ENCODE measurements at places on chromosomes 5 and 9.
A peak's percentile ranks its signal among the peaks of the same experiment; 100 is the strongest.

GRCh38 chr9:82284758-82285157 lies 296.2 kb downstream of the SPATA31D1 start:
- DNase-seq: no peak

DNA sequence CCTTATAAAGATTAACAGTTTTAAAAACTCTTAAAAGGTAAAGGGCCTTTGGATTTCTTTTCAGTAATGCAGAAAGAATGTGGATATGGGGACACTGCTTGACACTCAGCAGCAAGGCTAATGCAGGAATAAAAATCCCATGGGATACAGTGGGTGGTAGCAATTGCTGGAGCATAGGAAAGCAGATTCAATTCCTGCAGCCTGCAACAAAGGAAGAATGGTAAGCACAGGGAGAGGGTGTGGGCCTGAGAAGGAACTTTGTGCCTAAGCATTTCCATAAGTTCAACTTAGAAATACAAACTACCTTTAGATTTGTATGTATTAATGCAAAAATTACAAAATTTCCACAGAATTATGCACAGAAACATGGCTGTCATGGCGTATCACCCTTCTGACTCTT lies 65.8 kb upstream of the CDK5RAP2 start:
- DNase-seq: no peak

GRCh38 chr9:83920469-83920926 lies 734 bp downstream of the KIF27 start:
- DNase-seq: peak; percentile 10

DNA sequence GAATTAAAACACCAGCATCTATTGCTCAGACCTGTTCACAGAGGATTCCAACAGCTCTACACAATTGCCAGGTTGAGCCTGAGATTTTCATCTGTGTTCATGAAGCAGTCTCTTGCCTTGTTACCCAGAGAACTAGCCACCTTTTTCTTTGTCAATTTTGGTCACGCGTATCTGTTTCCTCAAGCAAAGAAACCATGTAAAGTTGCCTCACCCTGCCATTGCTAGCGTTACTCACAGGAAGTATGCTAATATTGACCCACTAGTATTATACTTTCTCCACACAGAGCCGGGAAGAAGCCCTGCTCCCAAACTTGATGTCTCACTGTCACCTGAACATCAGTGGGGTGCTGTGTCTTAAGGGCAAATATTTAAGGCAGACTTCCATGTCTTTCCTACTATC lies 168.5 kb downstream of the PLPPR1 start:
- DNase-seq: no peak

DNA sequence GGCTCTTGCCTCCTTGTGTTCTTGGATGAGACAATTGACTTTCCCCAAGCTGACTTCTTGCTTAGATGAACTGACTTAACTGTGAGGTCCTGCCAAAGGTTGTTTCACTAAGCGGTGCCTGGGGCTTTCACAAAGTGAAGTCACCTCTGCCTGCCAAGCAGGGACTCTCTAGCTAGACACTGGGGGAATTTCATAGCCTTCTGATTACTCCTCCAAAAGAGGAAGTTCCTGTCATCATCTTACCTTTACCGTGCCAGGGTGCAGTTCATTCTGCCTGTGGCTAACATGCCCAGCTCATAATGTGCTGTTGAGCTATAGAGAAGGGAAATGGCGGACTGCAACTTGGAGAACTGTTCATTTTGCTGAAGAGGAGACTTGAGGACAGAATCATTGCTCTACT lies 472.0 kb upstream of the WWC1 start:
- DNase-seq: no peak

DNA sequence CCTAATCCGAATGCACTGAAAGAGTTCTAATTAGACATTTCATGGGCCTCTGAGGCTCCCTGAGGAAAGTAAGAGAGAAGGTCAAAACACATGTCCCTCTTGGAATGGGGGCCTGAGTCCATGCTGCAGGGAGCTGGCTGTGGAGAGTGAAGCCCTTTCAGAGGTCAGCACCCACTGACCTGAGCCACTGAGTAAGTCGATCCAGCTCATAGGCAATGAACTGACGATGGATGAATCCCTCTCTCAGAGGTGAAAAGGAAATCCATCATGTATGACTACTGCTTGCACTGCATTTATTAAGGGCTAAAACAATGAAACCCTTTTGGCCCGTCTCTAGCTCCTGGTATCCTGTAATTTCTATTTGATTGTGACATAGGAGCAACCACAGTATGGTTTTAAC lies 288.9 kb upstream of the VLDLR start:
- no peak for DNase-seq

- DNase-seq: no peak
Measured at GRCh38 chr9:105854026-105854782, 159.9 kb downstream of the TMEM38B start.

- peak; percentile 43 for DNase-seq
Measured at GRCh38 chr5:173029499-173029921, 26.6 kb upstream of the CREBRF start.

DNA sequence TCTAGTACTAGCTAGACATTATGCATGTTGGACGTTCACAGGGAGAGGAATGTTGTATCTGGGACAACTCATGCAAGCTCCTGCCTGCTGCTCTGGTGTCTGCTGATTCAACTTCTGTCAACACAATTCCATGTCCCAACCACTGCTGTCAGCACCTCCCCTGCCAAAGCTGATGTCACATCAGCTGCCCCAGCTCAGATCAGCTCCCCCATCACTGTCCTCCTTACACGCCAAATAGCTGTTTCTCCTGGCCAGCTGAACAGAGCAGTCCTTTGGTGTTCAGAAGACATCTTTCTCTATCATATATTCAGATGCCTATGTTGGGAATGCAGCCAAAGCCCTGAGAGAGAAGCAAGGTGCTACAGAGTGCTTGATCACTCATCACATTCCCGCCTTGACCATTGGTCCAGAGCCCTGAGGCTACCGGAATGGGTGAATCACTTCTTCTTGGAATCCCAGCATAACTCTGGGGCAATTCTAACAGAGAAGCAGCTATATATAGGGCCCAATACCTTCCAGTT lies 223.3 kb downstream of the SEC61B start:
- no peak for DNase-seq

DNA sequence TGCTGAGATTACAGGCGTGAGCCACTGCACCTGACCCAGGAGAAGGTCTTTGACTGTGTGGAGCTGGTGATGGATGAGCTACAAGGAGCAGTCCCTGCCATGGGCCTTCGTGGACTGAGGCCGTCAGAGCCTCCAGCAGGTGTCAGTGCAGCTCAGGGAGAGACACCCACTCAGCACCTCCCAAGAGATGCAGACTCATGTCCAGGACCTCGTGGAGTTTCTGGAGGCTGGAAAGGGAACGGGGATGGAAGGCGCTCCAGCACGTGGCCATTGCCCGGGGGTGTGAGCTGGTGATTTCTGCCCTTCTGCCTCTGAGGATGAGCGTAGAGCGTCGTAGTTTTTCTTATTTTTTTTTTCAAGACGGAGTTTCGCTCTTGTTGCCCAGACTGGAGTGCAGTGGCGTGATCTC lies 9.5 kb downstream of the TOR4A start:
- peak; percentile 65 for DNase-seq

GRCh38 chr9:93183663-93184431 lies at the start of gene WNK2:
Gene WNK2 (plus strand): TSS chr9:93184139. CDS start chr9:93184930, 791 bp downstream.
- peak; percentile 17 for DNase-seq

GRCh38 chr9:137383081-137383783 lies 39.7 kb downstream of the EXD3 start:
- peak; percentile 11 for DNase-seq

- DNase-seq: no peak
Measured at GRCh38 chr9:14730461-14730898, 7.9 kb upstream of the CER1 start.

DNA sequence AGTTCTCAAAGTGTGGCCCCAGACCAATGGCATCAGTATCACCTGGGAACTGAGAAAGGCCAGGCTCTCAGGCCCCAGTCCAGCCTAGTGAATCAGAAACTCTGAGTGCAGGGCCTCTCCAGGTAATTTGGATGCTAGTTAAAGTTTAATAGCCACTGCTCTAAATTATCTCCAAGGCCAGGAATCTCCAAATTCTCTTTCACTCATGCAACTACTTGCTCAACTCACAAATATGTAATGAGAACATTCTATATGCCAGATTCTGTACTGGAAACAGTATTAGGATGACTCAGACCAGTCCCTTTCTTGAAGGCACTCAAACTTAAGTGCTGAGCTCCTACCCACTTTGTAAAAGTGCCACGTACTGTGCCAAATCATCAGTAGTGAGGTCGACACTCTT lies 84.6 kb downstream of the PAPPA start:
- no peak for DNase-seq

DNA sequence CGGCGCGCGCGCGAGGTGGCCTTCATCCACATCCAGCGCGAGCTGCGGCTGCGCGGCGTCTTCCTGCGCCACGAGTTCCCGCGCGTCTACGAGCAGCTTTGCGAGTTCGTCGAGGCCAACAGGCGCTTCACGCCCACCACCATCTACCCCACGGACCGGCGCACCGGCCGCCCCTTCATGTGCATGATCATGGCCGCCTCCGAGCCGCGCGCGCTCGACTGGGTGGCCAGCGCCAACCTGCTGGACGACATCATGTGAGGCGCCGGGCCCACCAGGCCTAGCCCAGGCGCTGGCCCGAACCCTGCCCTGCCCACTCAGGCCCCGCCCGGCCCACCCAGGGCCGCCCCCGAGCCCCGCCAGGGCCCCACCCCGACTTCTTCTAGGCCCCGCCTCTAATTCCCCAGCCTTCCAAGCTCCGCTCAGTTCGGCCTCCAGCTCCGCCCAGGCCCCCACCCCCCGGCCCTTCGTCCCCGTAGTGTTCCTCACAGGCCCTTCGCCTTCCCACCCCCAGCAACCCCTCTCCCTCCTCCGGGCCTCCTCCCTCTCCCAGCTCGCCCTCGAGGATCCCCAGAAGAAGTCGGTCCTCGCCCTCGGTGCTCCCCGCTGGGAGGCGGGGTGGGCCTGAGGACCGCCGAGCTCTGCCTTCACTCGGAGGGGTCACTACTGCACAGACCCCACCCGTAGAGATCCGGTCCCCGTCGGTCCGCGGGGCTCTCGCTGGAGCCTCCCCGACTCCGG lies 2.0 kb upstream of the PHPT1 start:
- peak; percentile 68 for DNase-seq

- no peak for DNase-seq
Measured at GRCh38 chr5:52893105-52893504, 96.0 kb upstream of the ITGA2 start.

DNA sequence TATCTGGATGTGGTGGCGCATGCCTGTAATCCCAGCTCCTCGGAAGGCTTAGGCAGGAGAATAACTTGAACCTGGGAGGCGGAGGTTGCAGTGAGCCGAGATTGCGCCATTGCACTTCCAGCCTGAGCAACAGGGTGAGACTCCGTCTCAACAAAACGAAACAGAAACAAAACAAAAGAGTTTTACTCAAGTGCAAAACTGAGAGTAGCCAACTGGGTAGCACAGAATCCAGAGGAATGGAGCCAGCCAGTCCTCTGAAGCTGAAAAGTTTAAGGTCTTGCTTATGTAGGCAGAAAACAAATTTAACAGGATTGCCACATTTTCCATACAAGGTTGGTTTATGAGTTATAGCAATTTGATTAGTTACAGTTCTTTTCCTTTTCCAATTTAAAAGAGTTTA lies 32.0 kb downstream of the SPIN1 start:
- no peak for DNase-seq

GRCh38 chr9:109771087-109771486 lies 8.9 kb upstream of the PALM2AKAP2 start:
- DNase-seq: no peak

DNA sequence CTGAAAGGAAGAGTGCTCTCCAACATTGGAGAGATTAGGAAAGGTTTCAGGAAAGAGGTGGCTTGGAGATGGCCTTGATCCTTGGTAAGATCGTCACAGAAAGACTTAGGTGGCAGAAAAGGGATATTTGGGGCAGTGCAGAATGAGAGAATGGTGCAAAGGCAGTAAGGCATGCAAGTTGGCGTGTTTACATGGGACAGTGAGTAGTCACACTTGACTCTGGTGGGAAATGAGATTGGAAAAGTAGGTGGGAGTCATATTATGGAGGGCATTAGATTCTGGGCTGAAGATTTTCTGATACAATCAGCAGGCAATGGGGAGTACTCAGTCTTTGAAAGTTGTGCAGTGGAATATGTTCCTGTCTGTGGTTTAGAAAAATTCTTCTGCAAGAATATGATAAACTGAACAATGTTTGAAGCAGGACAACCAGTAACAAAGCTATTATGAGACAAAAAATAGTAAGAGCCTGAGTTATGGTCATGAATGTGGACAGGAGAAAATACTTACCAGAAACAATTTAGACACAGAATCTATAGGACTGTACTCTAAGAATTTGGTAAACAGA lies 76.2 kb upstream of the ANKRD55 start:
- peak; percentile 78 for DNase-seq

GRCh38 chr5:139671096-139671841 lies 23.1 kb downstream of the CXXC5 start:
- no peak for DNase-seq

- no peak for DNase-seq
Measured at GRCh38 chr5:135553688-135554462, 18.1 kb upstream of the NEUROG1 start.

- no peak for DNase-seq
Measured at GRCh38 chr9:88659126-88659525, 124.1 kb downstream of the NXNL2 start.

DNA sequence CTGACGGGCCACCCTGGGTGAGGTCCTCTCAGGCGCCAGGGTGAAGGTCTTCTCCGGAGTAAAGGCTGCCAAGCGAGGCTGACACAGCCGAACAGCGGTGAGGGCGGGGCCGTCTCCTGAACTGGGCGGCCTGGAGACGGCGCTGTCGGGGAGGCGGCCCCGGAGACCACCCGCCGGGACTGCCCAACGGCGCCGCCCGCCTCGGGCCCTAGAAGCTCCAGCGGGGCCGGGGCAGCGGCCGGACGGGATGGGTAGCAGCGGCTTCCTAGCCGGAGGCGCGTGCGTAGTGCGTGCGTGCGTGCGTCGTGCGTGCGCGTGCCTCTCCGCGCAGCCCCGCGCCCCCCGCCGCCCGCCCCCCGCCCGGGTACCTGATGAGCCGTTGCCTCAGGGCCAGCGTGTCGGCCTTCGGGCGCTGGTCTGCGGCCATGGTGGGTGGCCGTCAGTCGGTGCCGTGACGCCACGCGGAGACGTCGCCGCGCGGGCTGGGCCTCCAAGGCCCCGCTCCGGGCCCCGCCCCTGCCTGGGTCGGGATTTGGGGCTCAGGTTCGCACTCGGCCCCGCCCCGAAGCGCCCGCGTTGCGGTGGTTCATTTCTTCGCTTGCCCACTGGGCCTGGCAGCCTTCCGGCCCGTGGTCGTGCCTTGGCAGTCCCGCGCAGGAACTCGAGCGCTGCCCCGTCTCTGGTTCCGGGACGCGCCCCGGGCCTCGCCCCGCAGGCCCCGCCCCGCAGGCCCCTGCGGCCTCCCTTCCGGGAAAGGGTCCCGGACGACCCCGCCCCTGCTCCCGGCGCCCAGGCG lies at the start of gene PHYKPL:
Gene PHYKPL (minus strand): TSS at position 679 of the 796 bp plus-strand sequence. CDS start 252 bp downstream, at position 427.
- DNase-seq: peak; percentile 76

DNA sequence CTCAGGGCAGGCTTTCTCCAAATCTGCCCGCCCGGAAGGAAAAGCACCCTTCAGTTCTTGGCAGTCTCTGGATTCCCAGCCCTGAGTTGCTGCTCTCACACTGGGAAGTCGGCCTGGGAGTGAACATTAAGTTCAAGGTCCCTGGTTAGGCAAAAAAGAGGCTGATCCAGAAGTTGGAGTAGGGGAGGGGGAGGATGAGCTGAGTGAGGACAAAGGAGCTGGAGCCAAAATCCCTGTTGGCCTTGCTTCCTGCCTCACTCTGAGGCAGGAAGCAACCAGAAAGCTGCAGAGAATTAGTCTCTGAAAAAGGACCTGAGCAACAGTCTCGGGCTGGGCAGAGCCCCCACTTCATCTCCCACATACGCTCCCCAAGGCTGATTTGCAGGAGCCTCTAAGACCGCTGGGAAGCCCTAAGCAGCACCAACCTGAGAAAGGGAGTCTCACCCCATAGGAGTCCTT lies 15.0 kb upstream of the RPS14 start:
- no peak for DNase-seq

GRCh38 chr9:69097064-69097463 lies 61.5 kb downstream of the FXN start:
- DNase-seq: no peak

All from hematopoietic multipotent progenitor cell treated with erythropoietin and hydrocortisone succinate and interleukin-3 and kit ligand, for 8 days (in vitro differentiated cells).